ENCODE measurements at places on chromosomes 3 and 15.

GRCh38 chr3:162195147-162195546 is 698.5 kb downstream of the OTOL1 start:
- no peak for DNase-seq

DNA sequence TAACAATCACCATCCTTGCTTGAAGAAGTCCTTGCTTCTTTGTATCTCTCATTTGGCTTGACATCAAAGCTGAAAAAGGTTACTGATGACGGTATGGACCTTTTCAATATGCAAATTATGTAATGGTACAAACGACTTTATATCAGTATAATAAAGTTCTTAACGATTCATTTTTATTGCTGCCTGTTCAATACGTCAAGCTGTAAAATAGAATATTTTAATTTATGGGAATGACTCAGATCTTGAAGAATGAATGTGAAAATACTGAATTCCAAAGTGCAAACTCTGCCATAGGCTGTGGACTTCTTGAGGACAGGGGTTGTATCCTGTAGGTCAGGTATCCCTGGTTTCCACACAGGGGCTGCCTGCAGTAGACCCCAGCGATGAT is 156.2 kb downstream of the PLCL2 start:
- no peak for DNase-seq

- DNase-seq: no peak
Observed at GRCh38 chr3:35528728-35529127, 110.6 kb upstream of the ARPP21 start.

- DNase-seq: no peak
Observed at GRCh38 chr15:62153228-62153627, 11.9 kb downstream of the C2CD4B start.

GRCh38 chr3:195904368-195904767 is 4.0 kb downstream of the TNK2 start:
- peak; percentile 81 for DNase-seq

- DNase-seq: no peak
Observed at GRCh38 chr3:148714521-148714920, 16.8 kb downstream of the AGTR1 start.

DNA sequence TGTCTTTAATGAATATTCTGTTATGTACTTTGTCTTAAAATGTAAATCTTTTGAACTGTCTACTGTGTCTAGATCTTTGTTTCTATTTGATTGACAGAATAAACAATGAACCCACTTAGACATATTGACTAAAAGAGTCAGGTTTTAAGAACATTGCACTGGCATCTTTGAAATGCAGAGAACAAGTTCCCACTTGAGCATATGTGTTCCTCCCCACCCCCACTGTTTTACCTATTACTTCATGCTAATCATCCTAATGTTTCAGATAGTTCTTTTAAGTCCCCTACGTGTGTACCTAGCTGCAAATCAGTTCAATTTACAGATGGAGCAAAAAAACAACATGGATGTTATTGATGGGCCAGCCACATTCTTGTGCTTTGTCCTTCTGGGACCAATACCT is 11.7 kb upstream of the TCF12 start:
- DNase-seq: no peak

All from CD14-positive monocyte (primary cell).